ENCODE measurements at places on chromosomes 7 and 10.

DNA sequence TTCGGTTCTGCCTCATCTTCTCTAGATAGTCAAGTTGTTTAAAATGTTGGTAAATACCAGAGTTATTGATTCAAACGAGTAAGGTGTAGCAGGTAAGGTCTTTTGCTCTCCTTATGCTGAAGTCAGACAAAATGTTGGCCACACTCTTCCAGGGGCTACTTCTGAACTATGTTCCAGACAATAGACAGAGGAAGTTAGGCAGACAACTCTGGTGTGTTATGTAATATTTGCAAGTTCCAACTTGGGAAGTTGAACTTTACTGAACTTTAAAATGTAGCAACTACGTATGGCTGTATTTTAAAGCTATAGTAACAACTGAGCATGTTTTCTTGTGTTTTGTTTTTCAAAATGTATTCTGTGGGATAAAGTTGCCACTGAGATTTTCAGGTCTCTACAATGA lies 125.7 kb upstream of the NEBL start:
- DNase-seq, result no peak

- no peak for DNase-seq
Observed at GRCh38 chr7:23491502-23491901, 21.2 kb upstream of the IGF2BP3 start.

- no peak for DNase-seq
Observed at GRCh38 chr7:142248166-142249160, 9.4 kb downstream of the PRSS58 start.

DNA sequence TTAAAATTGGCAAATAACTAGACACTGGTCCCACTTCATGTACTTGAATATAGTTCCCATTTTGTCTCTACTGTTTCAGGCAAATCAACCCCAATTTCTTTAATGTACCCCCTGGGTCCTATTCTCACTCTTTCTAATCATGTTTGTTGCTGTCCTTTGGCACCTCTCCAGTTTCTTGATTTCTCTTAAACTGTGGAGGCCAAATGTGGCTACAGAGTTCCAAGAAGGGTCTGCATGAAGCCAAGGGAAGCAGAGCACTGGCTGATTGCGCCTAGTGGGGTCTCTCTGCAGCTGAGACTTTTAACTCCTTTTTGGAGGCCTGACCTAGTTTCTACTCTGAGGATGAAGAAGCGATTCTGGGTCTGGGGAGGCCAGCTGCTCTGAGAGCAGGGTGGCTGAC lies 6.7 kb upstream of the ADAM12 start:
- no peak for DNase-seq

DNA sequence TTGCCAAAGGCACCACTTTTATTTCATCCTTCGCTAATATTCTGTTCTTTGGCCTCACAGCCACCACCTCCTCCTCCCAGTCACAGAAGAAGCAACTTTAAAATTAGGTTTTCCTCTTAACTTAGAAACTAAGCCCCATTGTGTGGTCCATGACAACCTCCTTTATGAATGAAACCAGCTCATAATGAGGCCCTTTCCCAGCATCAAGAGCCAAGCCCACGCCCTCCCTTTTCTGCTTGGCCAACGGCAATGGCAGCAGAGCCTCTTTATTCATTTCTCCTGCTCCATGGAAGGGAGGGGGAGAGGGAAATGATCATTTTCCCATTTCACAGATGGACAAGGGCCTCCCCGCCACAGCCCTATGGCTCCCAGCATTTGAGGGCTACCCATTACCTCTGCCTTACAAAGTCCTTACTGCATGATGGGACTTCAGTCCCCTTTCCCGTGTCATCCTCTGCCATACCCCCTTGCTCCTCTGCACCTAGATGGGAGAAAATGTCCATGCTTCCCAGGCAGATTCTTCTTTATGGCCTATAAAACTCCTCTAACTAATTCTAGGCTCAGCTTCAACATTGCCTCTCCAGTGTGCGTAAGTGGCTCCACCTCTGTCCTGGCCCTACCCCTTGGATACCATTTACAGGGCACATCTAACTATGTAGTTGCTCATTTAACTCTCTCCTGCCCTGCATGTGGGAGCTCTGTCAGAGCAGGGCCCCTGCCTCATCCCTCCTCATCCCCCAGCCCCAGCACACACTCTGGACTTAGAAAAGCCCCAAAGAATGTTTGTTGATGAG lies 475.5 kb downstream of the RPS24 start:
- DNase-seq, result no peak

DNA sequence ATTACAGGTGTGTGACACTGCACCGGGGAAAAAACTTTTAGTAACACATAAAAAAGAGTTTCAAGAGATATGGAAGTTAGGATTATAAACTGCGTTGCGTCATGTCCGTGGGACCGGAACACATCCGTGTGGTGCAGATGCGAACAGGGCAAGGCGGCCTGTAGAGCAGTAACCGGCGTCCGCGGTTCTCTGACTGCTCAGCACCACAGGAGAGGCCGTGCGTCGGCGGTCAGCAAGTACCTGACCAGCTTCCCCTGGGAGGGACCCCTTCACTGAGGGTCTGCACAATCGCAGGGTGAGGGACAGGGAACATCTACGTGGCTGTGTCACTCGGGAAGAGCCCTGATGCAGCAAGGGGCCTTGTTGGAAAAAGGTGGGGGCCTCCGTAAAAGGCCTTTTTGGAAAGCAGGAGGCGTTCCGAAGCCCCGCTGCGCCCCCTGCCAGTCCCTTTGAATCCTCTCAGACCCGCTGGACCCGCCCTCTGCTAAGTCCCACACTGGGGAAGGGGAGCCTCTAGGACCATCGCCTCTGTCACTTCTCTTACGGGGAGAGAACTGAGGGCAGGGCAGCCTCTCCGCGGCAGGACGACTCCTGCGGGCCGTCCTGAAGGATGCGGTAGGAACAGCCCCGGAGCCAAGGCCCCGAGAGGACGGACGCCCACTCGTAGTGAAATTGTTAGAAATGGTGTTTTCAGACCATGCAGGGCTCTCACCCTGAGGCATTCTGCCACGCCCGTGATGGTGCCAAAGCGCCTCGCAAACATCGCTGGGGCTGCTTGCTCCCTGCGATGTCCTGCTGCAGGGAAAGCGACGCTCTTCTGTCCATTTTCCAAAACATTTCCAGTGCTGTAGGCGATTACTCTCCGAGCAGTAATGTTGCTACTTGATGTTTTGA lies 771.6 kb upstream of the COBL start:
- DNase-seq, result no peak

DNA sequence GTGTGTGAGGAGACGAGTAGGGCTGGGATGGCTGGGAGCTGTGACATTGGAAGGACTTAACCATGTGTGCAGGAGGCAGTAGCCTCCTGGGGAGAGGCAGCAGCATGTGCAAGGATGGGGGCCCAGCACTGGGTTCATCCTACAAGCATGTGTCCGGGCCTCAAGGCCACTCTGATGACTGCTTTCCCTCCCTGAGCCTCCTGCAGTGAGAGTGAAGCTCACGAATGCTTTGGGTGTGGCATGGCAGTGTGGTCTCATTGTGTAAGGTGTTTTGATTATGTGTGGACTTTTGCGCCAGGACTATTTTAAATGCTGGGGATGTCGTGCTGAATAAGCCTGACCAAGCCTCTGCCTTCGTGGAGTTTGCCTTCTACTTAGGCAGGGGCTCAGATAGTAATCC lies 122.0 kb upstream of the INSYN2A start:
- DNase-seq, result no peak

DNA sequence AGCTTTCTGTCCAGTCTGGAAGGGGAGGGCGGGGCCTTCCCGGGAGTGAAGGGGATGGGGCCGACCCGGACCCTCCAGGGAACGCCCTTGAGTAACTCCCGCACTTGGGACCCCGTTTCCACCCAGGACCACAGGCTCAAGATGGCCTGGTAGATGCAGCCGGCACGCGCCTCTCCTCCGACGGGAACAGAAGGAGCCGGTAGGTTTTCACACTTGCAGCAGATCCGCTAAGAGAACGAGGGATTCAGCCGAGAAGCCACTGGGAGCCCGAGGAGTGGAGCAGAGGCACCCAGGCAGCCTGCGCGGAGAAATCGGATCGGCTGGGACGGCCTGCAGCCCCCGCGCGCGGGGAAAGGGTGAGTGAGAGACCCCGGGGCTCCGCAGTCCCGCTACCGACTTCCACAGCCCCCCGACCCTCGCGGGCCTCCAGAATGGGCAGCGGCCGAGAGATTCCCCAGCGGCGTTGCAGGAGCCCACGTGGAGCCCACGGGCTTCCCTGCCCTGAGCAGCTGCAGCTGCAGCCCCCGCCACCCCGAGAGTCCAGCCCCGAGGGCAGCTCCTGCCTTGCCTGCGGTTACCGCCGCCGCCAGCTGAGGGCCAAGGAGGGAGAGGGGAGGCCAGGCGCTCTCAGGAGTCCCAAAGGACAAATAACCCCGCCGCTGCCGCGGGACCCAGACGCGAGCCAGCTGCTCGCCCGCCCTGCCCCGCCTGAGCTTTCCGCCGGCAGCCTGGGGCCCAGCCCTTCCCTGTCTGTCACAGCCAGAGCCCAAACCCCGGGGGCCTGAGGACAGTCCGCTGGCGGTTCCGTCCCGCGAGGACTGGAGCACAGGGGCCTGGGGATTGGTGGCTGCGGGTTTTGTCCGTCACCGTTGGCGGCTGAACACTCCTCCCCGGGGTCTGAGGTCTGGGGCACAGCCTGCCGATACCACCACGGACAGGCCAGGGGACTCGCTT lies 21.8 kb downstream of the IFT22 start:
- no peak for DNase-seq

- DNase-seq, result no peak
Observed at GRCh38 chr7:81211204-81211933, 292.5 kb upstream of the SEMA3C start.

DNA sequence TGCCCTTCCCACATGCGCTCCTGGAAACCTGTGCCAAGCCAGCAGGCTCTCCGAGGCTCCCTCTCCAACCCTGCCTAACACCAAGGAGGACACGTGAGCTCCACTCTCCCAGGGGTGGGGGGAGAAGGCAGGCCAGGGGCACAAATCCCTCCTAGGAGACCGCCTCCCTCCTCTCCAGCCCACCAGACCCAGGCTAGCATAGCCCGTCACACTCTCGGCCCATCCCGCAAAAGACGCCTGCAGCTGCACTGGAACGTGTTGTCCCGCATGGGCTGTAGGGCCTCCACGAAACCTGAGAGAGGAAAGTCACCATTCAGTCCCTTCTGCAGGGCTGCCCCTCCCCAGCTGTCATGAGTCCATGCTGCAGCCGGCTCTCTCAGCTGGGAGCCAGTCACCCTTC lies 126.3 kb downstream of the MAD1L1 start:
- no peak for DNase-seq

- DNase-seq, result no peak
Observed at GRCh38 chr10:110039254-110039653, 31.5 kb downstream of the ADD3 start.

GRCh38 chr7:2009541-2010001 lies 223.2 kb downstream of the MAD1L1 start:
- DNase-seq, result no peak

DNA sequence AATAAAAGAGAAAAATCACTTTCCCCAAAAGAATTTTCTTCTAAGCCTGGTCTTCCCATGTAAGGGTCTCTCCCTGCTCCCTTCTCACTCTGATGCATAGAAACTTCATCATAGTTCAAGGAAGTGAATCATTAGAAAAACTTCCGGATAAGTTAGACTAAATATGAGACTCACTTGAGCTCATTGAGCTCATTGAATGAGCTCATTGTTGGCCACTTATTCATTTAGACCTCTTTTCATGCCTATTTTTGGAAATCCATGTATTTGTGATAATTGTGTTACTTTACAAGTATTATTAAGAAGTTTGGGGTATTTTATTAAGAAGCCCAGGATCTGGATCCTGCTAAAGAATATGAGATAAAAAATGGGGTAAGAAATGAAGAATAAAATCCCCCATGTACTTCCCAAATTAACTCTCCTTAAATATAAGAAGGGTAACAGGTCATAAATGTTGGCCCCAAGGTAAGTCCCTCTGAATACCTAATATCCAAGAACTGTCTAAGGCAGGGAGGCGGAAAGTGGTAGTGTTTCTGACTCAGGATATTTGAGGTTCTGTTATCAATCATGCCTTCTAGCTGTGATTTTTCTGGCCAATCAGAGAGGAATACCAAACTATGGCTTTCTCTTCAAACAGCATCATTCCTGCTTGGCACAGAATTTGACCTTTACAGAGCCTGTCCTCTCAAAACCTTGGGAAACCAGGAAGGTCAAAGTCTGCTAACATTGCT lies 236.5 kb upstream of the PTN start:
- DNase-seq, result no peak

GRCh38 chr7:133117452-133117851 lies 35.6 kb upstream of the CHCHD3 start:
- no peak for DNase-seq

DNA sequence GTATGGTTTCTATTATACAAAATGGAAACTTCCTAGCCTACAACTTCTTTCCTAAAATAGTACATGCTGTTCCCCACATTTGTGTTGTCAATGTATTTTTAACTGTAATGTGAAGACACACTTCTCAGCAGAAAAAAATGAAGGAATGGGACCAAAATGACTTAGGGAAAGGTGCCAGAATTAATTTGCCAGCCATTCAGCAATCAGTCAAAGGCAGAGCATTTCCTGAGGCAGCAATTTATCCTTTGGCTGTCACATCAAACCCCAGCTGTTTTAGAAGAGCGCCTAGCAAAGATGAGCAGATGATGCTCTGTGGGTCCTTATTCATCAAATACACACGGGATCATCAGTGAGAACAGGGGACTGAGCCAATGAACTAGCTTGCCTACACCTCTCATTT lies 592.5 kb downstream of the KCNMA1 start:
- DNase-seq, result no peak

DNA sequence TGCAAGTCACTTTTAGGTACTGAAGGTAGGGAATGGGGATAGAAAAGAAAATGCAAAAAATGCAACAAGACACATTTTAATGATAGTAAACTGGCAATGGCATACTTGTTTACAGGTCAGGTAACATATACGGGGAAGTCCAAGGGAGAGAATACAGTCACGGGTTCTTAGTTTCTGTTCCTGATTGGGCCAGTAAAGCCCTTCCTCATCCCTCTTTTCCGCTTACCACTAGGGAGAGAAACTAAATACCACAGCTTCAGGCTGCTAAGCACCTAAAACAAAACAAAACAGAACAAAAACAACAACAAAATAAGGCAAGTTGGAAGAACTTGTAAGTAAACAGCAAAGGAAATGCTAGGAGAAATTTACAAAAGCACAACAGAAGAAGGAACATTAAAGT lies 65.2 kb upstream of the OGDHL start:
- DNase-seq, result no peak

GRCh38 chr7:134510646-134511045 lies 16.7 kb upstream of the AKR1B10 start:
- no peak for DNase-seq

DNA sequence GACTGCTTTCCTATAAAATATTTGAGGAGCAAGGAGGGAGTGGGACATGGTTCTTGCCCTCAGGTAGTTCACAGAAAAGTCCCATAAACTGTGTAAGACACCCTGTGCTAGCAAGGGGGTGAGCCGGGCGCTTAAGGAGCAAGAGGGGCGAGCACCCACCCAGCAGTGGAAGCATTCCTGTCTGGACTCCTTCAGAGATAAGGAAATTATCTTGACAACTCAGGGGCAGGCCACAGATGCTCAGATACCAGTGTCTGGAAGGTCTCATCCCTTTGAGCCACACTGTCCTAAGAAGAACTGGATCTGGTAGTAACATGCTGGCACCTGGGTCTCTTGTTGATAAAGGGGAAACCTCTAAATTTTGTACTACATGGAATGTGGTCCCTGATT lies 54.1 kb downstream of the DAGLB start:
- no peak for DNase-seq

- DNase-seq, result no peak
Observed at GRCh38 chr10:124701881-124702656, 42.1 kb downstream of the FAM53B start.

GRCh38 chr10:126014309-126014708 lies 117.9 kb downstream of the FANK1 start:
- no peak for DNase-seq
